ENCODE measurements at places on chromosomes 2 and 18.

- no peaks in the 10 kb centered on the region for H3K36me3 ChIP-seq
- H3K4me1 ChIP-seq, result no peaks in the 10 kb centered on the region
- no peak overlapping the region for H3K27ac ChIP-seq
- no peak overlapping the region for H3K4me3 ChIP-seq
- DNase-seq, result no peak
- H3K27me3 ChIP-seq, result no peaks in the 10 kb centered on the region
These were observed 39.5 kb downstream of the SDC1 start for GRCh38 chr2:20185176-20186022.

DNA sequence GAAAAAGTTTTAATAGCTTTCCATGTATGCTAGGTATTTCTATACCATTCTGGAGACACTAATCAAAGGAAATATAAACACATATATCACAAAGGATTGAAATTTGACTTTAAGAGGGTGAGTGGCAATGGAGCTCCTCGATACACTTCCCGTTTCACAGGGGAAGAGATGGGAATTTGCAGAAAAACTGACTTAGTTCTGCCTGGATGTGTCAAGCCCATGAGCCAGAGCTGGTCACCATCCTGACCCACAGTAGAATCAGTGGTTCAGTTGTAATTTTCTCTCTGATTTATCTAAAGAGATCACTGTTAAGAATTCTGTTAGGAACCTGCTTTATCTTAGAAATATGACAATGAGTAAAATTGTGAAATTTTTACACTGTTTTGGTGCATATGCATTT, 34.2 kb downstream of the PLCL1 start:
- peak overlapping the region; percentile 29 for H3K27ac ChIP-seq
- H3K4me1 ChIP-seq, result peaks cover 16% of the 10 kb centered on the region
- H3K4me3 ChIP-seq, result peak overlapping the region; percentile 61
- no peaks in the 10 kb centered on the region for H3K27me3 ChIP-seq
- DNase-seq, result no peak

- H3K36me3 ChIP-seq, result no peaks in the 10 kb centered on the region
- H3K4me3 ChIP-seq, result no peak overlapping the region
- H3K27ac ChIP-seq, result no peak overlapping the region
- H3K4me1 ChIP-seq, result no peaks in the 10 kb centered on the region
These were observed 1597.9 kb upstream of the ACVR2A start for GRCh38 chr2:146246736-146247523.

DNA sequence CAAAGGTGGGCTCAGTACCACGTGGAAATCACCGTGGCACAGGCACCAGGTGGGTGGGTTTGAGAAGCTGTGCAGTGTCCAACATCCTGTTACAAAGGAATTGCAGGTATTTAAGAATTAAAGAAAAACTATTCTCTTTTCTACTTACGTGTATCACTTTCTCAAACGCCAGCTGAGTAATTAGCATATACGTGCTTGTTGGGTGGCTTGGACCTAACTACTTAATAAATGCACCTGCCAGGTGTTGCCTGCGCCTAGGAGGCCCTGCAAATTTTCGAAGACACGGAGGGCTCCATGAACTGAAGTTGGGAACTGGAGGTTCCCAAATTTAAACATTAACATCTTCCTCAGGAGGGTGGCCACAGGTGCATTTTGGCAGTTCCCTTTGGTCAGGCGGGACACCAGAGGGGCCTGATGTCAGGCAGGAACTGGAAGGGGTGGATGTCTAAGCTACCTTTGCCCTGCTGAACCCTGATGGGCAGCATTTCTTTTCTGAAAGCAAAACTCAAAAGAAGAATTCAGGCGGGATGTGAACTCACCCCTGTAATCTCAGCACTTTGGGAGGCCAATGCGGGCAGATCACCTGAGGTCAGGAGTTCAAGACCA, 84.8 kb downstream of the HS6ST1 start:
- no peaks in the 10 kb centered on the region for H3K27me3 ChIP-seq
- H3K4me3 ChIP-seq, result peak overlapping the region; percentile 88
- no peaks in the 10 kb centered on the region for H3K36me3 ChIP-seq
- DNase-seq, result no peak
- no peak overlapping the region for H3K27ac ChIP-seq
- H3K4me1 ChIP-seq, result peaks cover 12% of the 10 kb centered on the region

DNA sequence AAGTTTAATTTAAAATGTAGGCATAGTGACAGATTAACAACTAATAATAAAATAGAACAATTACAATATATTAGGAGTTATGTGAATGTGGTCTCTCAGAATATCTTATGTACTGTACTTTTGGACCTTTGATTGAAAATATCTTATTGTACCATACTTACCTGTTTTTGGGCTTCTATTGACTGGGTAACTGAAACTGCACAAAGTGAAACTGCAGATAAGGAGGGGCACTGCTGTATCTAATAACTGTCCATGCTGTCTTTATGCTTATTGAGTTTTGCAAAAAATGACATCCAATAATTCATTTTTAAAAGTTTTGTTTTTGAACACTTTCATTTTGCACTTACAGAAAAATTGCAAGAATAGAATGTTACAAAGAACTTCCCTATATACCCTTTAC, 19.9 kb downstream of the BIRC6 start:
- H3K27me3 ChIP-seq, result no peaks in the 10 kb centered on the region
- no peaks in the 10 kb centered on the region for H3K36me3 ChIP-seq
- DNase-seq, result no peak
- H3K4me3 ChIP-seq, result no peak overlapping the region
- H3K27ac ChIP-seq, result no peak overlapping the region

- no peak overlapping the region for H3K27ac ChIP-seq
- no peaks in the 10 kb centered on the region for H3K36me3 ChIP-seq
- H3K27me3 ChIP-seq, result no peaks in the 10 kb centered on the region
- peaks cover 12% of the 10 kb centered on the region for H3K4me1 ChIP-seq
- H3K4me3 ChIP-seq, result no peak overlapping the region
These were observed 333.7 kb downstream of the DYSF start for GRCh38 chr2:71787108-71787415.

DNA sequence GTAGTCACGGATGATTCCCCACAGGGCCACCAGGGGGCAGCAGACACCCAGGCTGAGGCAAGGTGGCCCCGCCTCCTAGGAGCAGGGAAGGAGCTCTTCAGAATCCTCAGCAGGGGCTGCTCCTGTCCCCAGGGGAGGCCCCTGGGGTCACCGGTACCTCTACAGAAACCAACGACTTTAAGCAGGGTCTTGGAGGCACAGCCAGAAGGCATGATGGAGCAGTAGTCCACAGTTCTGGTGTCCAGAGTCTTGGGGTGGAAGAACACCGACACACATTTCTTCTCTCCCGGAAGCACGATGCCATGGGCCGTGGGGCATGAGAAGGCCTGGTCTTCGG, 11.5 kb downstream of the CFAP65 start:
- H3K27me3 ChIP-seq, result no peaks in the 10 kb centered on the region
- DNase-seq, result peak; percentile 19
- H3K36me3 ChIP-seq, result no peaks in the 10 kb centered on the region
- no peak overlapping the region for H3K4me3 ChIP-seq

- no peaks in the 10 kb centered on the region for H3K36me3 ChIP-seq
- DNase-seq, result no peak
- no peaks in the 10 kb centered on the region for H3K27me3 ChIP-seq
These were observed 317.8 kb upstream of the ZNF521 start for GRCh38 chr18:25669741-25670140.

DNA sequence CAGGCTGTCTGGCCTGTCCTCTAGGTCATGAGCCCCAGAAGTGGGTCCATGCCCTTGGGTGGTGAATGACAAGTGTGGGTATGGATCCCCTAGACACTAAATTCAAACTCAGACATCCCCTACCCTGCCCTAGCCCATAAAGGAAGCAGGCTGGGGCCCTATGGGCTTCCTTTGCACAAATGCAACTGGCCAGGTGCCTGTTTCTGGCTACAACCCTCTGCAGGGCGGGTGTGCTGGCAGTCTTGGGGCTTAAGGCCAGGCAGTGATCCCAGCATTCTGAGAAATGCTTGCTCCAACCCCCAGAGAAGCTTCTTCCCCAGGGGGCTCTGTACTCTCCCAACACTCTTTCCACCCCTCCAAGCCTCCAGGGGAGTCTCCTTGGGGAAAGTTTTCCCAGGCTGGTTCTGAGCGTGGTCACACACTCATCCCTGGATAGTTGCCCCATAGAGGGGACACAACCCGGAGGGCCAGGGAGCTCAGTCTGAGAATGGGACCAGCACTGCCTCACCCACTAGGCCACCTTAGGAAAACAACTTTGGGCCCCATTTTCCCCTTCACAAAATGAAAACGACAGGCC, 16.6 kb upstream of the ASPRV1 start:
- H3K27ac ChIP-seq, result no peak overlapping the region
- peaks cover 5% of the 10 kb centered on the region for H3K4me1 ChIP-seq
- H3K4me3 ChIP-seq, result no peak overlapping the region
- H3K27me3 ChIP-seq, result no peaks in the 10 kb centered on the region

DNA sequence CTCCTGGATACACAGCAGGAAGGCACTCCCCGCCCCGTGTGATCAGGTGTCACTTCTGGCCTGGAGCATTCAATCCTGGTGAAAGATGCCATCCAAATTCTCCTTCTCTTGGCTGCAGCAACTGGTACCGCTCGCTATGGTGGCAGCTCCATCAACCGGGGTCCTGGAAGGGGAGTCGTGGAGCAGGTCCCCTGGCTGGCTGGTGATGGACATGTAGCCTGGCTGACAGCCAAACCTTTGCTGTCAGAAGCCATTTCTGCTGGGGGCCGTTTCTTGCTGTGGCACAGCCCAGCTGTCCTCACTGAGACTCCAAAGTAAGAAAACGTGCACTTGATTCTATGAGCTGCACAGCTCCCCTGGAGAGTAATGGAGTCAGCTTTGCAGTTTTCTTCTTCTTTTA, 7.1 kb upstream of the CYS1 start:
- no peak overlapping the region for H3K4me3 ChIP-seq
- no peaks in the 10 kb centered on the region for H3K36me3 ChIP-seq
- no peaks in the 10 kb centered on the region for H3K27me3 ChIP-seq
- H3K27ac ChIP-seq, result no peak overlapping the region
- peaks cover 16% of the 10 kb centered on the region for H3K4me1 ChIP-seq

GRCh38 chr2:227188292-227188691, 23.9 kb downstream of the COL4A3 start:
- H3K27ac ChIP-seq, result peak overlapping the region; percentile 83
- no peaks in the 10 kb centered on the region for H3K27me3 ChIP-seq
- H3K36me3 ChIP-seq, result no peaks in the 10 kb centered on the region
- H3K4me1 ChIP-seq, result peaks cover 24% of the 10 kb centered on the region
- DNase-seq, result no peak
- peak overlapping the region; percentile 12 for H3K4me3 ChIP-seq

DNA sequence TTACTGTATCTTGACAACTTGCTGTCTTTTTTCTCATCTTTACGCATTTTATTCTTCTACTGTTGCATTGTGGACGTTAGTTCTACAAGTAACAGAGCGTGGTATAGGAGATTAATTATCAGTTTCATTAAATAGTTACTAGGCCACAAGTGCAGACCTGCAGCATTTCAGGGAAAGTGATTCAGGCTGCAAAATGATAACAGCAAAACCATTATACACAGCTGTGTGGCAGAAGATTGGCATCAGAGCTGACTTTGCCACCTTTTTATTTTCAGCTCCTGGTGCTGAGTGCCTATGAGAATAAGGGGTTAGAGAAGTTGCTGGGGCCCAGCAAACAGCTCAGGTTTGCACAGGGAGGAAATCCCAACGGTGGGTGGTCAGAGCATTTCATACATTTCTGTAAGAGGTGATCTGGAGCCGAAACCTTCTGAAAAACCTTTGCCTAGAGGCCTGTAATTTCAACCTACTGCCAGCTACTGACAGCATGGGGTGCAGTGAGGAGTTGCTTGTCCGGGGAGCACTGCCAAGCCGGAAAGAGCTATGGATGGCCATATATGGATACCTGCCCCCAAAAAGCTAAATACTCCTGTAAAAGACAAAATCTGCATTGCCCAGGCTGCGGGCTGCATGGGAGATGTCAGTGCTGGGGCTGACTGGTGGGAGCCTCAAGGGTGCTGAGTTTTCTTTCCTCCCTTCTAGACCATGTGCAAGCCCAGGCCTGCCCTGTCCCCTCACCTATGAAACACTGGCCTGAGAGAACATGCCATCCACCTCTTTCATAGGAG, 2.7 kb upstream of the CCBE1 start:
- DNase-seq, result no peak
- H3K36me3 ChIP-seq, result no peaks in the 10 kb centered on the region
- H3K27me3 ChIP-seq, result no peaks in the 10 kb centered on the region
- H3K27ac ChIP-seq, result no peak overlapping the region

- H3K27me3 ChIP-seq, result no peaks in the 10 kb centered on the region
- no peaks in the 10 kb centered on the region for H3K4me1 ChIP-seq
- no peak overlapping the region for H3K4me3 ChIP-seq
- H3K36me3 ChIP-seq, result no peaks in the 10 kb centered on the region
These were observed 299.7 kb downstream of the DSEL start for GRCh38 chr18:67216846-67217245.

DNA sequence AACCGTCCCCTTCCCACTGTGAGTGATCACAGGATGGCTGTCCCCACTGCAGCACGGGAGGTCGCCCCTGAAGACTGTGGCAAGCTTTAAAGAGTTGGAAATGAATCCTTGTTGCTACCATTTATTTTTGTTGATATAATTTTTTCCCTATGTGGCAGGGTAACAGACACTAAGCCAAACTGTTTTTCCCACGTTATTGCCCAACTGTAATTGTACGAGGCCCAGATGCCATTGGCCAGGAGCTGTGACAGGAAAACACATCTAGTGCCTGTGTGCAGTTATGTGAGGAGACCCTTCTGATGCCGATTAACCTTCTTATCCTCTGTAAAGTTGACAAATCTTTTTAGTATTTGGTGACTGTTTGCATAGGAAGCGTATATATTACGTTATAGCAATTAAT, 44.2 kb downstream of the MRPS9 start:
- no peak overlapping the region for H3K4me3 ChIP-seq
- DNase-seq, result no peak
- no peak overlapping the region for H3K27ac ChIP-seq
- no peaks in the 10 kb centered on the region for H3K27me3 ChIP-seq

GRCh38 chr18:25814841-25815458, 275.5 kb downstream of the SS18 start:
- H3K36me3 ChIP-seq, result no peaks in the 10 kb centered on the region
- H3K27me3 ChIP-seq, result no peaks in the 10 kb centered on the region
- no peaks in the 10 kb centered on the region for H3K4me1 ChIP-seq
- H3K4me3 ChIP-seq, result no peak overlapping the region

DNA sequence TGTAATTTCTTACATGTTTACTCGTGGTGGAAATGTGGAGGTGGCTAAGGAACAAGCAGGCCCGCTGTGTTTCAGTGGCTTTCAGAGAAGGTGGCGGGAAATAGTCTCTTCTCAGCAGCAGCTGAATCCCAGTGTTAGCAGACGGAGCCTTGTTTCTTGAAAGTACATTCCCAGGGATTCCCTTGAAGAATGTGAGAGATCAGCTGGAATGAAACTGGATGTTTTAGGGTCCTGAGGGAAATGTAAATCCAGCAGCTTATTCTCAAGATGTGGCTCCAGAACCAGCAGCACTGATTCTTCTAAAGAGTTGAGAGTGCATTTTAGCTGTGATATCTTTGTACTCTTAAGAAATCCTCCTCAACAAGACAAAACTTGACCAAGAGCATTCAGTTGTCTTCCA, 59.1 kb downstream of the CDC42EP3 start:
- H3K4me1 ChIP-seq, result peaks cover 66% of the 10 kb centered on the region
- H3K27me3 ChIP-seq, result no peaks in the 10 kb centered on the region
- H3K4me3 ChIP-seq, result no peak overlapping the region

- DNase-seq, result no peak
- H3K4me1 ChIP-seq, result peaks cover 30% of the 10 kb centered on the region
These were observed 204.5 kb upstream of the REV1 start for GRCh38 chr2:99694331-99694730.
